GM23338 (cell line): ENCODE measurements at places on chromosomes 7 and 10.

GRCh38 chr10:1968257-1969033, 231.1 kb upstream of the ADARB2 start:
- no peak for DNase-seq

DNA sequence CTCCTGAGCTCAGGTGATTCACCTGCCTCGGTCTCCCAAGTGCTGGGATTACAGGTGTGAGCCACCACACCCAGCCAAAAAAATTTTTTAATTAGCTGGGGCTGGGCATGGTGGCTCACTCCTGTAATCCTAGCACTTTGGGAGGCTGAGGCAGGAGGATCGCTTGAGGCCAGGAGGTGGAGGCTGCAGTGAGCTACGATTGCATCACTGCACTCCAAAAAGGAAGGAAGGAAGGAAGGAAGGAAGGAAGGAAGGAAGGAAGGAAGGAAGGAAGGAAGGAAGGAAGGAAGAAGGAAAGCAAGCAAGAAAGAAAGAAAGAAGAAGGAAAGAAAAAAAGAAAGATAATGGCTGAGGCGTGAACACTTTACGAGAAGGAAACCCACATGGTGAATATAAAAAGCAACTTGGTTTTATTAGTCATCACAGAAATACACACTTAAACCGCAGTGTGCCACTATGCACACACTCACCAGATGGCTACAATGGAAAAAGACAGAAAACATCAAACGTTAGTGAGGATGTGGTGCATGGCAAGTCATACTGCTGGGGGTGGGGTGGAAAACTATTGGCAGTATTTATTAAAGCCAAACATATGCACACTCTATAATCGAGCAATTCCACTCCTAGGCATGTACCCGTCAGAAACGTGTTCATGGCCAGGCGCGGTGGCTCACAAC, 4.4 kb upstream of the CCL26 start:
- no peak for DNase-seq

GRCh38 chr10:69614130-69614529, 15.9 kb upstream of the FAM241B start:
- DNase-seq = no peak

GRCh38 chr10:125992254-125992653, 95.9 kb downstream of the FANK1 start:
- no peak for DNase-seq

- DNase-seq = peak; percentile 60
Observed at GRCh38 chr7:18241543-18242231, 214.0 kb upstream of the PRPS1L1 start.

GRCh38 chr7:104552102-104552501, 223.7 kb downstream of the LHFPL3 start:
- peak; percentile 80 for DNase-seq

DNA sequence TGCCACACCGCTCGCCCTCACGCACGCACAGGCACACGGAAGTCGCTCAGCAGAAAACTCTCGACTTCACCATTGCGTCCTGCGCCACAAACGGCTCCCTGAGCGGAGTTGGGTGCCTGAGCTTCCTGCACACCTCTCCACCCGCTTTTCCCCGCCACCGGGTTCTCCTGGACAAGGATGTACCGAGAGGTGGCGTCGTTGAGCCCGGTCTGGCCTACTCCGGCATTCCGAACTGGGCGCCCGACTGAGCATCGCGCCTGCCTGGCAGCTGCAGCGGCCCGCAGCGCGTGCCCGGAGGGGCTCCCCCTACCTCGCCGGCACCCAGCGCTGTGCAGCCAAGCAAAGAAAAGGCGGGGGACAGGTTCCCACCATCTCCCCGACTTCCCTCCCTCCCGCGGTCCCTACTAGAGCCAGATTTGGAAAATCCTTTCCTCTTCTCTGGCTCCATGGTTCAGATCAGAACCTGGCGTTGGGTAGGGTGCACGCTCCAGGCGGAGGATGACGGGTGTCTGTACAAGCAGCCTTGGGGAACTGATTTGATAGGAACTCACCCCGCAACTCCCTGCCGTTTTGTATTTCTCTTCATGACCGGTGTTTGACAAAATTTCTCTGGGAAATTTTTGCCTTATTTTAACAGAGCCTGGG, 1.7 kb downstream of the SORCS3 start:
- DNase-seq = peak; percentile 96

GRCh38 chr7:30327813-30328212, 43.4 kb downstream of the ZNRF2 start:
- DNase-seq = no peak

- DNase-seq = no peak
Observed at GRCh38 chr7:127290801-127291361, 38.1 kb upstream of the GRM8 start.

DNA sequence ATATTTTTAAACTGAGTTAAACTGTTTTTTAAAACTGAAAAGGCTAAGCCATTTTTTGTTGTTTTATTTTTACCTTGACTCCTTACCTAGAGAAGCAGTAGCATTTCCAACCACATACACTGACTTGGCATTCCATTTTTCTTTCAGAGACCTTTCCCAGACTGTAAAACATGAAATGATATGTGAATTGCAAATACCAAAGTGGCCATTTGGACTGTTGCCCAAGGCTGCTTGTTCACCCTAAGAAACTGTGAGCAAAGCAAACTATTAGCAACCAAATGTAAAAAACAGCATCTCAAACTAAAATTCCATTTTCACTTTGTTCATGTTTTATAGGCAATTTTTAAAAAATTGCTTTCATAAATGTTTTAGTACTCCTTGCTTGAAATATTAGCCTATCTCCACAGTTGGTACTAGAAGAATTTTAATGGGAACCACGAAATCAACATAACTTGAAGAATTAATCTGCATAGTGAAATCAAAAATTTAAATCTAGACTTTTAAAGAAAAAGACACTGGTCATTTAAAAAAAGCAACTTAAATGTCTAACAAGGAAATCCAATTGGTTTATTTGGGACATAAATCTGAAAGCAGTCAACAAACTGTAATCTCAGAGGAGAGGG, 10.8 kb downstream of the UROS start:
- no peak for DNase-seq

GRCh38 chr7:75842836-75843446, 29.3 kb upstream of the CCL24 start:
- no peak for DNase-seq

DNA sequence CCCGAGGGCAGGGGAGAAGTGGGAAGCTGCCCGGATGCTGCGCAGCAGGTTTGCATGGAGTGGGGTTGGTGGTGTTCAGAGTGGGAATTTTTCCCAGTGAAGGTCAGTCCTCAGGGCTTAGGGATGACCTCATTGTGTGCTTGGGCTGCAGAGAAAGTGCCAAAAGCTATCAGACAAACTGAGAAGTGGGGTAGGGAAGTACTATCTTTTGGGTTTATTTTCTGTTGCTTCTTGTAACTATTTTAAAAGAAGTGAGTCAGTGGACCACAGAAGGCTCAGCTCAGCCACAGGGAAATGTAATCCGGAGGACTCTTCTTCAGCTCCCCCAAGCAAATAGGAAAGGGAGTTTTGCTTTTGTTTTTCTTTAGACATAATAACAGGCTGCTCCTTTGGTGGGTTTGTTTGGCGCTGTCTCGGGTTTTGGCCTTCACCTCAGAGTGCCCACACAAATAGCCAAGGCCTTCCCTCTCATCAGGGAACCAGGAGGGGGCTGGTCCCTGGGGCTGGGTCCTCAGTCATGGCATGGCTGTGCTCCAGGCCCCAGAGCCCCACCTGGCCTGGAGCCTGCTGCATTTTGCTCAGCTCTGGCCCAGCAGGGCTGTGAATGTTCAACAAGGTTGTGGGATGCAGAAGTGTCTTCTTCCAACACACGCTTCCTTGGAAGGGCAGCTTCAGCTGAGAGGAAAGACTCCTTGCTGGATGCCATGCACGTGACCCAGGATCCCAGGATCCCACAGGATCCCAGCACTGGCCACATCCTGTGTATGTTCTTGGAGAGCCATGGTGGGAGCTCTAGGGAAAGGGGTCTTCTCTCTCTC, 5.4 kb upstream of the FAM170B start:
- no peak for DNase-seq

GRCh38 chr7:133863362-133864061, 263.6 kb upstream of the LRGUK start:
- no peak for DNase-seq

DNA sequence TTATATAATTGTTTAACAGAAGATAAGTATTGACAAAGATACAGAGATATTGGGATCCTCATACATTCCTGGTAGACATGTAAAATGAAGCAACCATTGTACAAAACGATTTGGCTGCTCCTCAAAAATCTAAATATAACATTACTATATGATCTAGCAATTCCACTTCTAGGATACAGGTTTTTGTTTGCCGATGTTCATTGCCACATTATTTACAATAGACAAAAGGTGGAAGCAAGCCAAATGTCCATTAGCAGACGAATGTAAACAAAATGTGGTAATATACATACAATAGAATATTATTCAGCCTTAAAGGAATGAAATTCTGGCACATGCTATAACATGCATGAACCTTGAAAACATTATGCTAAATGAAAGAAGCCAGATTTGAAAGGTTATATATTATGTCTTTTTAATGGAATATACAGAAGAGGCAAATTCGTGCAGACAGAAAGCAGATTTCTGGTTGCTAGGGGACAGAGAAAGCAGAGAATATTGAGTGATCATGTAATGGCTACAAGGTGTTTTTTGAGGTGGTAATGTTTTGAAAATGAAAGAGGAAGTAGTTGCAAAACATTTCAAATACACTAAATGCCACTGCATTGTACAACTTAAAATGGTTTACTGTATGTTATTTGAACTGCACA, 44.9 kb downstream of the POLR1F start:
- no peak for DNase-seq

- no peak for DNase-seq
Observed at GRCh38 chr7:37032258-37032601, 307.9 kb upstream of the AOAH start.

- DNase-seq = peak; percentile 18
Observed at GRCh38 chr10:28555358-28555757, 22.4 kb downstream of the WAC start.

- DNase-seq = no peak
Observed at GRCh38 chr7:111866787-111867186, 304.5 kb upstream of the IMMP2L start.

- no peak for DNase-seq
Observed at GRCh38 chr7:116101704-116102103, 71.1 kb upstream of the TFEC start.

DNA sequence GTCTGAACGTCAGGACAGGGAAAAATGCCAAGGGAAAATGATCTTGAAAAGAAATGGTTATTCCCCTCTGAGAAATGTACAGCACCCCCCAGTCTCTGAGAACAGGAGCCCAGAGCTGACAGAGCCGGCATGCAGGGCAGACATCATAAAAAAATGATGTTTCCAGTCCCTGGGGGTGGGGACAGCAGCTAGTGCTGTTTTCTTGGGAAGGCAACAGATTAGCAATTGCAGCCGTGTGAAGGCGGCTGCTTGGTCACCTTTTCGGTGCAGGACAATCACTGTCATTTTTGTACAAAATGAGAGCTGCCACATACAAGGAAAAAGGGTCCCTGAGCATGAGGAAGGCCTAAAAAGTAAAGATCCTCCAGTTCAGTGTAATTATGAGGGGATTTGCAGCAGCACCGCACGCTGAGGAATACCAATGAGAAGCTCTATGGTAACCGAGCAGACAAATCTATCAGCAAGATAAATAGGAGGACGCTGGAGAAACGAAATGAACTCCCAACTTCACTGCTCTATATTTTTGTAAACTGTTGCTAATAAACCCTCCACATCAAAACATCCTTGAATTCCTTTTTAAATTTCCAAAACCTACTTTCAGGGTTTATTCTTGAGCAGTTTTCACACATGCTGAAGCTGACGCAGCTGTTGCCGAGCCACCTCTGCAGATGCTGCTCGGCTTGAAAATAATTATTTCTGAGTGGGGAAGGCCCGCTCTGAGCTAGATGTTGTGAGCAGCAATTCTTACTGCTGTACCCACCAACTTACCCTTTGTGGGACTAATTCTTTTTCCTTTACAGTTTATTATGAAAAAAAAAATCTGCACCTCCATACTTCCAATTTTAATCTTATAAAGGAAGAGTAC, 98.2 kb upstream of the NEBL start:
- no peak for DNase-seq

GRCh38 chr10:30448092-30448491, 14.1 kb downstream of the MAP3K8 start:
- no peak for DNase-seq

- no peak for DNase-seq
Observed at GRCh38 chr7:108200326-108200725, 70.2 kb upstream of the LAMB4 start.

DNA sequence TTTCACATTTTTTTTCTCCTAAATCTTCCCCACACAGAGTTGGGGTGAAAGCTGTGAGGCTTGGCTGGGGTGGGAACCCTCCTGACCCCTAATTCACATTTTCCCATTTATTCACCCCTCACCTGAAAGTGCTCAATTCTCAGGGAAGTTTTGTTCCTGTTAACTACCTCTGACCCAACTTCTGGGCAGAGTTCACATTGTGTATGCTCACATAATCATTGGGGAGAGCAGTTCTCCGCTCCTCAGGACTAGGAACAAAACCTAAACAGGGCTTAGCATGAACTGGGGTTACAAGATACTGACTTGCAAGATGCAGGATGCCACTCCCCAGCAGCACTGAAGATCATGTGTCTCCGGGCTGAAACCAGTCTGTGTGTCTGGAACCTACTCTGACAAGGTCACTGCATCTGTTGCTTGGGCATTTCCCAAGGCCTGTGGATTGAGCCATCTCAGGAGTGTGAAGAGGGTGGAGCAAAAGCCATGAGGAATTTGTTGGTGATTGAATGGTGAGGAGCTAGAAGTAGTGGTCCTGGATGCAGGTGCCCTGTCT, 258.1 kb upstream of the IGFBP3 start:
- DNase-seq = no peak

GRCh38 chr7:72753781-72754180, 74.2 kb downstream of the TYW1B start:
- no peak for DNase-seq

DNA sequence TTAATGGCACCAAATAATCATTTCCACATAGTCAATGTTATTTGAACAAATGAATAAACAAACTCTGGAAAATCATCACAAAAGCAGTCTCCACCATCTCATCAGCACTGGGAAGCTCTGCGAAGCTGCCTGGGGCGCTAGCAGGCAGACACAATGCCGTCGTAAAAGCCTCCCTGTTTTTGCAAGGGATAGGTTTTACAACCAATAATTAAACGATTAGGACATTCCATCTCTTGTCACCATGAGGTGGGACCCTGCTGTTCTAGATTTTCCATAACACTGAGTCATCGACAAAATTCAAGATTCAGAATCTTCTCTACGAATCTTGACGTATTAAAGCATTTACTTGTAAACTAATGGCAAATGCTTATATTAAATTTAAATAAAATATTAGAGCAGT, 172.8 kb upstream of the AKR1E2 start:
- peak; percentile 60 for DNase-seq

GRCh38 chr10:130232166-130233034, 96.2 kb downstream of the GLRX3 start:
- DNase-seq = no peak
